ENCODE measurements at places on chromosomes 12 and 14.

DNA sequence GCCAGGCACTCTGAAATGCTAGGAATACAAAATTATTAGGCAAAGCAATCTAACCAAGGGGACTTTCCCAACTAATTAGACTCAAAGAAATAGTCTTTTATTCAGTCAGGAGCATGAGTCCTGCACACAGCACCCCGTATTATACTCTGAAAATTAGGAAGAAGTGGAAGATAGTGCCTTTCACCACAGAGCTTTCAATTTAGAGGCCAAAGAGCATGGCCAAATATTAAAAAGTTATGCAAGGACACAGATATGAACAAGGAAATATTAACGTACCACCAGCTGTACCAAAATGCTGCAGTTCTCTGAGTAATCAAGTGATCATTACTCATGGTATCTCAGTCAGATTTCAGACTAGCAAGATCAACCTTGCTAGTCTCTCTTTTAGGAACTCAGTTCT, 22.6 kb upstream of the MDM2 start:
- no peak for DNase-seq

DNA sequence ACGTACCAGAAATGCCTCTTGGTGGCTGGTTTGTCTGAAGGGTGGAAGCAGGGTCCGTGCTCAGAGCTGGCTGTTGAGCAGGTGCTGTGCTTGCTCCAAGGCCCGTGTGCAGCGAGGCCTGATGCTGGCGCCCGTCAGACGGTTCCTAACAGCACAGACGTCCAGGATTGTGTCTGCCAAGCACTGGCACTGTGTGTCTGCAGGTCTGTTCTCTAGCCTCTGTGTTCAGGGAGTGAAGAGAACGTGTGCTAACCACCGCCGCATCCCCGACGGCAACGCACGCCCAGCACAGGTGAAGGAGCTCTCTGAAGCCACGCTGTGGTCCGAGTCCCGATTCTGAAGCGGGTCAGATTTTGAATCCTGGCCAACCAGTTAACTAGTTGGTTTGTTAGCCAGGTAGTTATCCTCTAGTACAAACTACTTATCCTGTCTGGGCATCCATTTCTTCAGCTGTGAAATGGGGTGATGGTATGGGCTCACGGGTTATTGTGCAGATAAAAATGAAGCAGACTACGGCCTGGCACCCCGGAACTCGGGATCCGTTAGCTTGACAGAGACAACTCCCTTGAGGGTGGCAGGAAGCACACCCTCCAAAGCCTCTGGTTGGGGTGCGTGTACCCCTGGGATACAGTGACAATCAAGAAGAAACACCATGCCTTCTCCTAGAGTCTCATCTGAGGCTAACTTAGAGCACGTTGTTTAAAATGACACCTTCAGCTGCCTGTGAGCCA, 18.6 kb upstream of the TDRD9 start:
- no peak for DNase-seq

DNA sequence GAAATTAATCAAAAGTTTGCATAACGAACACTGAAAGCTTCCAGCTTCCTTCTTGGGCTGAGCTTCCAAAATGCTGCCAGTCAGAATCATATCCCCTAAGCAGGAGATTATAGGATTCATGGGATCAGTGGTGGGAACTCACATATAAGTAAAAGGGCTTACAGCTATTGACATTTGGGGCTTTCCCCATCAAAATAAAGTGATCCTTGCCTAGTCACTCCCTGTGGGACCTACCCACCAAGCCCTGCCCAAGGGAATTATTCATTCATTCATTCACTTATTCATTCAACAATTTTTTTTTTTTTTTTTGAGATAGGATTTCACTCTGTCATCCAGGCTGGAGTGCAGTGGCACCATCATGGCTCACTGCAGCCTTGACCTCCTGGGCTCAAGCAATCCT, 47.5 kb upstream of the NR1H4 start:
- no peak for DNase-seq

DNA sequence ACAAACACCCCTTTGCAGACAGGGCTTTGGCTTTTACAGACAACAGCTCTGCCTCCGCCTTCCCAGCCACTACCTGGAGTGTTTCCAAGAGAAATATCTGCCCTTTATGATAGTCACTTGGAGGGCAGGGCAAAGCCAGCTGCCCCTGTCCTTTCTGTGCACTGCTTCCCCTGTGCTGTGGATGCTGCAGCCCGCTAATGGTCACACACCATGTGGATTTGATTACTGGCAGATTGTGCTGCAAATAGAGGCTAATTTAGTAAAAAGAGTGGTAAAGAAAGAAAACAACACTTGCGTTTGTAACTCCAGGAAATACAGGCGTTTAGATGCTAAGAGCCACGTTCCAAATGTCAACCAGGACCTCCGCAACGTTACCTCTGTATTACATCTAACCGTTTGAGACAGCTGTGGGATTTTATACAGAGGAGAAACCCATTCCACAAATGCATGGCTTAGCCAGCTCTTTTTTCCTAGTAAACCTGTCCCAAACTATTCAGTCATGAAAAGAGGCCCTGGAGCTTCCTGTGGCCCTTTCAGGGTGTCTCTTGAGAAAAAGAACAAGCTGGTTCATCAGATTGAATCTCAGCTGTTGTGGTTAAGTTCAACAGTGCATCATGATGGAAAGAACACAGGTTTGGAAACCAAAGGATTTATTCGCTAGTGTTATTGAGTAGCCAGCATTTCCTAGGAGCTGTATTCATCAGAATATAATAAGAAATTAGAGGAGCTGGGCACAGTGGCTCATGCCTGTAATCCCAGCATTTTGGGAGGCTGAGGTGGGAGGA, 30.1 kb upstream of the PWP1 start:
- no peak for DNase-seq

DNA sequence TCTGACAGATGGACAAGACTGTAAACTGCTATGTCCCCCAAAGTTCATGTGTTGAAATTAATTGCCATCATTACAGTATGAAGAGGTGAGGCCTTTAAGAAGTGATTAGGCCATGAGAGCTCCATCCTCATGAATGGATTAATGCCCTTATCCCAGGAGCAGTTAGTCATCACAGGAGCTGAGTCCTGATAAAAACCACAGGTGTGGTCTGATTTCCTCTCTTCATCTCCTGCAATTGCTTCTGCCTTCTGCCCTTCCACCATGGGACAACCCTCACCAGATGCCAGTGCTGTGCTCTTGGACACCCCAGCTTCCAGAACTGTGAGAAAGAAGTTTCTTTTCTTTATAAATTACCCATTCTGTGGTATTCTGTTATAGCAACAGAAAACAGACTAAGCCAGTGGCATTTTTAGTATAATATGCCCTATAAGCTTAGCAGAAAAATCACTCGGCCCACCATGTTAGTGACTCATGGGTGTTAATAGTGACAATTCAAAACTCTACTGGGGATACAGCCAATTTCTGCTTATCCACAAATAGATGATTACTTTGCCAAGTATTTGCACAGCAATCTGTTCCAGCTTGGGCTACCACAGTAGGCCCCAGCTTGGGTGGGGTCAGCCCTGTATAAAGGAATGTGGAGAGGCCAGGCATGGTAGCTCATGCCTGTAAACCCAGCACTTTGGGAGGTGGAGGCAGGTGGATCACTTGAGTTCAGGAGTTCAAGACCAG, 129.0 kb upstream of the BCL2L14 start:
- no peak for DNase-seq
